DMS153 (cell line): ENCODE measurements at places on chromosomes 1 and 21.
A peak's percentile ranks its signal among the peaks of the same experiment; 100 is the strongest.

GRCh38 chr21:38858026-38858811 is 52.5 kb downstream of the ETS2 start:
- DNase-seq = no peak

GRCh38 chr1:172084876-172085275 is 243.6 kb downstream of the DNM3 start:
- DNase-seq = no peak

GRCh38 chr1:61116421-61116820 is 34.1 kb downstream of the NFIA start:
- DNase-seq = no peak

GRCh38 chr21:25559746-25560145 is 47.5 kb downstream of the MRPL39 start:
- DNase-seq = no peak

DNA sequence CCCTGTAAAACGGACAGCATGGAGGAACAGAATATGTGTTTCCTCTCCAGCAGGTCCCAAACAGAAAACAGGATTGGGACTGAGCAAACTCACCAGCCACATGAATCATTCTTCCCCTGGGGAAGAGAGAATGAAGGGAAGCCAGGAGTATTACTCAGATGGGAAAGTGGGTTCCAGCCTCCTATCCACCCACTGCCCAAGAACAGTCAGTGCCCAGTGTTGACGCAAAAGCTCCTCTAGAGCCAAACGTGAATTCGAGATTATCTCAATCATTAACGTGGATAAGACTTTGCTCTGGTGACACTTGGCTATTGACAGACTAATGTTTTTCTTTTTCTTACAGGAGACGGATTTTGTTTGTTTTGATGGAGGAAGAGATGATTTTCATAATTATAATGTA is 9.3 kb downstream of the MIA3 start:
- DNase-seq = no peak

DNA sequence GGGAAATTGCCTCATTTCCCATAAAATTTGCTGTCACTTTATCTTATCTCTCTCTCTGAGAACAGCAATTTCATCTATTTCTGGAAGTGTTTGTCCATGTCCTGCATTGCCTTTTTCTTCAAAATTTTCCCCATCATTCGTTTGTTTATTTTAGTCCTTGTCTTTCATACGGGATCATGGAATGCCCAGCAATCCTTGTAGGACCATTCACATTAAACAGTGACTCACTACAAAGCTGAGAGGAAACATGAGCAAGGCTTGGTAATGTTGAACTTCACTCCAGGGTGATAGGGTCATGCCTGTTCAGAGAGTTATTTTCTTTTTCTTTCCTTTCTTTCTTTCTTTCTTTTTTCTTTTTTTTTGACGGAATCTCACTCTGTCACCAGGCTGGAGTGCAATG is 32.2 kb upstream of the HNRNPU start:
- no peak for DNase-seq

- no peak for DNase-seq
Measured at GRCh38 chr1:161176468-161177111, 717 bp downstream of the B4GALT3 start.

- DNase-seq = no peak
Measured at GRCh38 chr1:26941311-26941710, 19.0 kb downstream of the KDF1 start.

- no peak for DNase-seq
Measured at GRCh38 chr1:116954440-116954839, 44.7 kb downstream of the PTGFRN start.

DNA sequence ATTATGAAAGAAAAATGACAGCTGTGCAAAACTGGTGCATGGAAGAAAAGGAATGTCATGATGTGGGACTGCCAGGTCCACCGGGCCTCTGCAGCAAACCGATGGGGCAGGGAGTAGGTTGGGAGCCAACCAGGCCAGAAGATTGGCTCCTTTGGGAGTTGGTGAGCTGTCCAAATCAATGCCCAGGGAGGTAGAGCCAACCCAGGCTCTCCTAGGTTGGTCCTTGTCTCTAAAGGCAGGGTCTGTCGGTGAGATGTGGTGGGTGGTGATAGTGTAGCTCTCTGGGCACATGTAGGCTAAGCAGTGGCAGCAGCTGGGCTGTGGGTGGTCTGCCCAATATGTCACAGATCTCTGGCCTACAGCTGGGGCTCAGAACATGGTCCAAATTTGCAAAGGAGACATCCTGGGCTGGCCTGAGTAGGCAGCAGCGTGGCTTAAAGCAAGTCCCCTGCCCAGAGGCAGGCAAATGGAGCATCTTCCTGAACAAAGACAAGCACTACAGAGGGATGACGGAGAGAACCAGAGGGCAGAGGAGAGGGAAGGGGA is 61.2 kb upstream of the PRDX6 start:
- DNase-seq = no peak

DNA sequence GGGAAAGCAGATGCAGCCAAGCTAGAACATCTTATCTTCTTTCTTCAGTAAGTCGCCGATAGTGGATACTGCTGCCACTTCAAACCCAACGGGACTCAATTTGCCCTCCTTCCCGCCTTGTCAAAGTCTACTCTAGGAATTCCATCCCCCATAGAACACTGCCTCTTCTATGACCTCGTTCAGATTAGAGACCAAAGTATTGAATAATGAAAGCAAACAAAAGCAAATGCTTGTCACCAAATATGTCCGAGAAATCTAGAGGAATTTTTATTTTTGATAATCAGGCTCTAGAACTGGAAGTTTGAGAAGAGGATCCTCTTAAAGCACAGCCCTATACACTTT is 853 bp upstream of the RRAGC start:
- DNase-seq = no peak

DNA sequence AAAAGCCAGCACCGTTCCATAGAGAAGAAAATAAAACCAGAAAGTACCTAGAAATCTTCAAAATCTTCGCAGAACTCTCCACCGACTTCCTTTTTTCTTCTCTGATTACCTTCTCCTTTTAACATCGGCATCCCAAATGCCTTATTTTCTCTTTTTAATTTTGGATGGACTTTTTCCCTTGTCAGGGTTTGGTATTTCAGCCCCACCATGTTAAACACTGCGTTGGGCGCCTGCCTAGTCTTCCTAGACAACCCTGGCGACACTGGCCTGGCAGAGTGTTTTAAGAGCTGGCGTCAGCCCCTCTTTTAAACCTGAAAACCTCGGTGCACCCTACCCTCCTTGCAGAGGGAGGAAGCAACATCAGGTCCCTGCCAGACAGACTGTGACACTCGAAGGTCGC is 66.0 kb upstream of the EFHD2 start:
- peak; percentile 92 for DNase-seq

- DNase-seq = no peak
Measured at GRCh38 chr1:13775916-13776315, 75.9 kb downstream of the PRDM2 start.

GRCh38 chr1:41913014-41913413 is 5.7 kb downstream of the HIVEP3 start:
- peak; percentile 85 for DNase-seq

DNA sequence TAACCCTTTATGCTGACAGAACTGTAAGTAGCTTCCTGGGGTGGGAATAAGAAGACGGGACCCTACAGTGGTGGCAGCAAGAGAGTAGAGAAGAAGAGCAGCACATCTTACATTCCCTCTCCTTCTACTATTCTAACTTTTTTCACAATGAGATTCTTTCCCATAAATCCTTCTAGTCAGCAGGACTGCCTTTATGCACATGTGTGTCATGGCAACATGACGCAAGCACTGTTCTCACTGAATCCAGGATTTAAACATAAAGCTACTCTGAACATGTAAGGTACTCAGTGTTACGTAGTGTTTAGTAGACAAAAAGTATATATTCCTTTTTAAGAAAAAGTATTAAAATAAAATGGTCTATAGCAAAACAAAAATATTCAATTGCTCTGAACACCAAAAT is 309.7 kb upstream of the LYPLAL1 start:
- DNase-seq = no peak

- DNase-seq = no peak
Measured at GRCh38 chr1:245212221-245212710, 57.5 kb downstream of the KIF26B start.

DNA sequence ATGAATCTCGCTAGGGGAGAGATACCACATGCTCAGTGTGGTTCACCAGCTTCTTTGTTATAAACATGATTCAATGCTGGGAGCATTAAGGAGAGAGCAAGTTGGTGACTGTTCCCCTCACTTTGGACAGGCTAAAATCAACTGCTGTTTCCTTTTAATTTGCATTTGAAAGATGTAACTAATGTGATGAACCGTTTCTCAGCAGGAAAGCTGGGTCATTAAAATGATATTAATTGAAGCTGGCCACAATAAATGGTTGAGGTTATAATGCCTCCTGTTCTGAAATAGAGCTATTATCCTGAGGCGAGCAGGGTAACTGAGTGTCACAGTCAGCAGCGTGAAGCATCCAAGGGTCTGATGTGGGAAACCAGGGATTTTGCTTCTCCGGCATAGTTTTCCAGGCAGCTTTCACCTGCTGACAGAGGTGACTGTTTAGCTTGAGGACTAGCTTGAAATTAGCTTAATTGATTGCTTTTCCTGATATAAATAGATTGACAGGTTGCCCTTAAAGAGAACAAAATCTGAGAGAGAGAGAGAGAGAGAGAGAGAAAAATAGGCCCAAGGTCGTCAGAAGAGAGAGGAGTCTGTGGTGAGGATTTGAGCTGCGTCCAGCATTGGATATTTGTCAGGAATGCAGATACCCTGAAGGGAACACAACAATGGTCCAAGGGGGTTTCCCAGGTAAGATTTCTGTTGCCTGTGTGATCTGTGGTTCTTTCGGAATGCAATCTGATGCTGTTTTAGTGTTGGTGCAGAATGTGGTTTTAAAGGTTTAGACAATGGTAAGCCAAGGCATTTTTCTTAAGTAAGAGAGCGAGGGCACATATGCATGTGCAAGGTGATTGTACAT is 209.7 kb downstream of the PATJ start:
- no peak for DNase-seq

GRCh38 chr1:12368646-12369045 is 138.8 kb downstream of the VPS13D start:
- DNase-seq = peak; percentile 37

DNA sequence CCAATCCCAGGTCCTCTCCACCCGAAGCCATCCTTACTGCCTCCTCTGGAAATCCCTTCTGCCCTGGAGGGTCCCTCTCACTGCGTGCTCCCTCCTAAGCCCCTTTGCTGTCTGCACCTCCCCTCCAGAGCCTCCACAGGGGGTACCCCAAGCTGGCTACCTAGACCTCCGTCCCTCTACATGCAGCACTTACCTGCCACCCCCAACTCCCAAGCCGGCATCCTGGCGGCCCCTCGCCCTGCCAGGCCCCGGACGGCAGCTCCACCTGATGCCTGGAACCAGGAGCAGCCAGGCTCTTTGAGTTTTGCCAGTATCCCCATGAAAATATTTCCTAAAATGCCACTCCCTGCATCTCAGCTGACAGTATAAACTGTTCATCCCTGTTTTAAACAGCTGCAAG is 4.1 kb downstream of the PRDM15 start:
- DNase-seq = no peak

GRCh38 chr1:185046668-185047067 is 1.3 kb downstream of the RNF2 start:
- no peak for DNase-seq

- peak; percentile 66 for DNase-seq
Measured at GRCh38 chr1:45205910-45206721, at the start of gene ZSWIM5. Gene ZSWIM5 (minus strand): TSS chr1:45206605. CDS start chr1:45206350, 255 bp downstream.

- DNase-seq = no peak
Measured at GRCh38 chr1:38334930-38335592, 288.5 kb upstream of the POU3F1 start.

- no peak for DNase-seq
Measured at GRCh38 chr1:117167402-117167801, 43.3 kb downstream of the VTCN1 start.

DNA sequence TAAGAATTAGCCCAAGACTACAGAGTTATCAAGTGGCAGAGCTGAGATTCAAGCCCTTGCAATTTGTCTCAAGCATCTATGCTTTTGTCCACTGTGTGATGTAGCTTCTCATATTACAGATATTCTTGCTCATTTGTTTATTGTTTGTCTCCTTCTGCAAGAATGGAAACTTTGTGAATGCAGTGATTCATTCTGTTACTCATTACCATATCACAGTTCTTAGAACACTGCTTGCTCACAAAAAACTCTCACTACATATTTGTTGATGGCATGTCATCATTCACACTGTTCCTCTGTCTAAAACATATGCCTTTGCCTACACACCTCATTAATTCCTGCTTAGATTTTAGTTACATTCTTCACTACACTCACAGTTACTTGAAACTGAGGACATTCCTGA is 1198.9 kb downstream of the PLA2G4A start:
- DNase-seq = no peak

DNA sequence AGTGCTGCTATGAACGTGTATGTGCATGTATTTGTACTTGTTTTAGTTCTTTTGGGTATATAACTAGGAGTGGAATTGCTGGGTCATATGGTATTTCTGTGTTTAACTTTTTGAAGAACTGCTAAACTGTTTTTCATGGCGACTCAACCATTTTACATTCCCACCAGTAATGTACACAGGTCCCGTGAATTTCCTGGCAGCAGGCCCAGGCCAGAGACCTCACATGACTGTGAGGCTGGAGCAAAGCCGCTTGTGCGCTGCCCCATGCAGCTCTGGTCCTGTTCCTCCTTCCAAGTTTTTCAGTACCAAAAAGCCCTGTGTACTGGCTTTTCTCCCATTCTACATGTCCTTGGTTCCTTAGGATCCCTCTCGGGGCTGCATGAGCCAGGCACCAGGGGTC is 29.6 kb downstream of the ACOT11 start:
- peak; percentile 31 for DNase-seq

GRCh38 chr21:21682172-21682571 is 684.0 kb downstream of the NCAM2 start:
- no peak for DNase-seq

DNA sequence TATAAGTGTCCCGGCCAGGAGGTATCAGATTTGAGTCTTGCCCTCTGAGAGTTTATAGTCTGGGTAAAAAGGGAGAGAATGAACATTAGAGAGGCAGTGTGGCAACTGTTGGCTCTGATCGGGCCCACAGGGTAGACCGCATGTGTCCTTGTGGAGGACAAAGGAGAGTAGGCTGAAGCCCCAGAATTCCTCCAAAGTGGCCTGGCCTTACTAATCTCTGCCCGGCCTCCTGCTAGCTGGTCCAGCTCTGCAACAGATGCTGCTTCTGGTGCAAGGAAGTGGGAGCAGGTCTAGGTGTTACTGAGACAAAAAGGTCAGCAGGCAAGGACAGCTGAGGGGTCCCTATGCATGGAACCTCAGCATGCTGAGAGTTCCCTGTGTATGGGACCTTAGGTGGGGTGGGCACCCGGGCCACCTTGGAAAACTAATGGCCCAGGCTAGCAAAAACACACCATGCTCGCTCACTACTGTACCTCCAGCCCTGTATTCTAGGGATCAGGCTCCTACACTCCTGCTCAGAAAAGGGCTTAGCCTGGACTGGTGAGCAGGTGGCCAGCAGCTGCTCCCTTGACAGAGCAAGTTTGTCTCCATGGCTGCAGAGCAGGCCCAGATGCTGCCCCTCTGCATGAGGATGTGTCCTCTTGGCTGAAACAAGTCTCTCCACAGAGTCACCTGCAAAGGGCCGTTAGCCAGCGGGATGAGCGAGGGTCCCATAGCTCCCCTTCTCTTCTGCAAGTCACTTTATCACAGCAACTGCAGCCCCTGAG is 30.3 kb upstream of the RGS16 start:
- DNase-seq = peak; percentile 70

- no peak for DNase-seq
Measured at GRCh38 chr1:241747992-241748391, 95.9 kb downstream of the WDR64 start.

GRCh38 chr21:14124266-14124665 is 86.5 kb downstream of the LIPI start:
- no peak for DNase-seq
